PC-3 (cell line): ENCODE measurements at places on chromosomes 16 and 17.

- no peak for DNase-seq
These were observed 163.5 kb downstream of the SDK2 start for GRCh38 chr17:73480740-73481139.

DNA sequence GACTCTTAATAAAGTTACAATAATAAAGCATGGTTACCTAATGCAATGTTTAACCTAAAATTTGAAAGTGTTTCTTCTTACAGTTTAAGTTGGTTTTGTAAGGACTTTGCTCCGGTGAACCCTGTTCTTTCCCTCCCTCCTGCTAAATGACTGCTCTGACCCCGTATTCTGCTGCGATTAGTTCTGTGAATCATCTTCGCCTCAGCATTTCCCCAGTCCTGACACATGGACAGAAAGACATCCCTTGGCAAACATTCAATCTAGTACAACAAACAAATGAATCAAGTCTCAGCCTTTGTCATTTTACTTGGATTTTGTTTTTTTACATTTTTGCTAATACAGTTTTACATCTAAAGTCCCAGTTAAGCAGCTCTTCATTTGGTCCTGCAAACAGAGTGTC, 15.4 kb downstream of the KCNJ2 start:
- peak; percentile 88 for DNase-seq

GRCh38 chr17:43562679-43563599, 16.8 kb upstream of the ETV4 start:
- no peak for DNase-seq

GRCh38 chr17:40475234-40475908, 26.1 kb downstream of the TNS4 start:
- DNase-seq, result peak; percentile 7

DNA sequence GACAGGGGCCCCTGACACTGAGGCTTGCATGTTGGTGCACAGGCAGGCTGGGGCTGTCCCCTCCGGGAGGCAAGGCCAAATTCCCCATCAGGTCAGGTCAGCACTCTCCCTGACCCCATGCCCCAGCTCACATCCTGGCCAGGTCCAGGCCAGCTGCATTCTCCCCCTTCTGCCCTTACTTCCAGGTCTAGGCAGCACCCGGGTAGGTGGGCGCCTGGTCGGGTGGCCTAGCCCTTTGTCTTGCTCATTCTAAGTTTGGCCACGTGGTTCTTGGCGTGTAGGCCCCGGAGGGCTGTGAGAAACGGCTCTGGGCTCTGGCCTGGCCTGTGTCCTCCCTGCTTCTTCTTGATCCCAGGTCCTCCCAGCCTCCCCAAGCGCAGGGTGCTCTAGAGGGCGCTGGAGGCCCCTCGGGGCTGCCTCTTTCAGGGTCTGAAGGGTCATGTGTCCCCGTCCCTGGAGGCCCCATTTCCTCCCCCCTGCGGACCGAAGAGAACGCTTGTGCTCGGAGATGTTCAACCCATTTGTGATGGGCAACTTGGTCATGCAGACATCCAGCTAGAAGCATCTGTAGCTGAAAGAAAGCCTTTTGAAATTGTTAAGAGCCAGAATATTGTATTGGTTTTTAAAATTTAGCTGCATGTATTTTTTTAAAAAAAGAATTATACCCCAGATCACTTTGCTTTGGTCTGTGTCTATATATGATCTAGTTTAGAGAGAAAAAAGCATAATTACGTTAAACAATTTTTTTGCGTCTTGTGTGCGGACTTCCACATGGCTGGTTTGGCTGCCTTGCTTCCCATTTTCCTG, 6.7 kb downstream of the BAHCC1 start:
- peak; percentile 39 for DNase-seq

DNA sequence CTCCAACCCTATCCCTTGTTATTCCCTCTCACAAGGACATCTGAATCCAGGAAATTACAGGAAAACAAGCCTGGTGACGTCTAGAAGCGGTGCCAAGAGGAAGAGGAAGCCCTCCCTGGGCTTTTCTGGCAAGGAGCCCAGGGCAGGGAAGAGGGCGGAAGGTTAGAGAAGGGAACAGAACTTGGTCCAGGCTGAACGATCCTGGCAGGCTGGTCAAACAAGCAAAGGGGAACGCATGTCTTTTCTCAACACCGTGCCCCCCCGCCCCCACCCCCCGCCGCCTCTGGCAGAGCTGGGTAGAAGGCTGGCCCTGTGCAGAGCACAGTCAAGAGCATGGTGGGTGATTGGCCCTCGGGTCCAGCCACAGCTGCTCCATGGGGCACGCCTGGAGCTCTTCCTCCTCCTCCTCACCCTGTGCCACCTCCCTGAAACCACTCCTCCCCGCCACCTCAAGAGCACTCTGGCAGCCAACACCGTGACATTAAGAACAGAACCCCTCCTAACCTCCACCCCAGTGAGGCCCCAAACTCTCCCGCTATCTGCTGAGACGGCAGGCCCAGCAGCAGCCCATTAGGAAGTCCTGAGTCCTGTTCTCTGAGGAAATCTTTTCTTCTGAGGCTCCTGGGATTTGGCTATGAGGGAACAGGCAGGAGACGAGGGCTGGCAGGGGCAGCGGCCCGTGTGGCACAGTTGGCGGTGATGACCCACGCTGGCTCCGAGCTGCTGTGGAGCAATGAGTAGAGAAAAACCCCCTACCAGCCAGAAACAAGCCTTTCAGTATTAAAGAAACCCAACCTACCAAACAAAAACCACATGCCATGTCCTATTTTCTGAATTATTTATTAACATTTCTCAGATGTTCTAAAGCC, 7.3 kb downstream of the C16orf86 start:
- no peak for DNase-seq

GRCh38 chr17:46777943-46778915, 40.3 kb downstream of the WNT3 start:
- no peak for DNase-seq

DNA sequence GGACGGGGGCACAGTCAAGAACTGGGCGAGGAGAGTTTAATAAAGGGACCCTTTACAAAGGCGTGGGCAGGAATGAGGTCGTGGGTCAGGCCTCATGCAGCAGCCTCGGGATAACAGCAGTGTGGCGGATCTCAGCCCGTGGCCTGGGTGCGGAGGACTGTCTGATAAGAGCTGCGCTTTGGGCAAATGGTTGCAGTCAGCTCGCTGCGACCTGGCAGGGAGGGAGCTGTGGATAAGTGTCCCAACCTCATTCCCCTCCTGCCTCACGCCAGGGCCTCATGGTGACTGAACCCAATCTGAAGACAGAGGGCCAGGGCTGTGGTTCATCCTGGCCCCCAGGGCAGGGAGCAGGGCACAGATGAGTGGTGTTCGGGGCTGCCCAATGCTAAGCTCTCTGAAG, 13.6 kb downstream of the SMTNL2 start:
- no peak for DNase-seq

DNA sequence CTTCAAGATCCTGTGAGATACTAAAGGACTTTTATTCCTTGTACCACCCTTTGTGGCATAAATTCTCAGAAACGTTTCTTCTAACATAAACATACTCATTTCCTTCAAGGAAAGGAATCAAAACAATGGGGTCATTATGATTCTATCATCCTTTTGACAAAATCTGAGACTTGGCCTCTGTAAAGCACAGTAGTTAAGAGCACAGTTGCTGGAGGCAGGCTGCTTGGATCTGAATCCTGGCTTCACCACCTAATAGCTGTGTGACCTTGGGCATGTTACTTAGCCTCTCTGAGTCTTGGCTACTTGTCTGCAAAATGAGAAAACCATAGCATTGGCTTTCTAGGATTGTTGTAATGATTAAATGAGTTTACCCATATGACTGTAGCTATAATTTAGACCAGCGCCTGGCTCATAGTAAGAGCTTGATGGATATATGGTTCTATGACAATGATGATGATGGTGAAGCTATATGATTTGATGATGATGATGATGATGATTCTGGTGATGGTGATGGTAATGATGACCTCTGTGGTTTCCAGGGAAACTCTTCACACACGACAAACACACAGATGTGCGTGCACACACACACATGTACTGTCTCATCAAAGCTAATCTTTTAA, 6.1 kb upstream of the KRT31 start:
- no peak for DNase-seq

GRCh38 chr16:66905633-66906539, 12.8 kb downstream of the CDH16 start:
- DNase-seq, result no peak

DNA sequence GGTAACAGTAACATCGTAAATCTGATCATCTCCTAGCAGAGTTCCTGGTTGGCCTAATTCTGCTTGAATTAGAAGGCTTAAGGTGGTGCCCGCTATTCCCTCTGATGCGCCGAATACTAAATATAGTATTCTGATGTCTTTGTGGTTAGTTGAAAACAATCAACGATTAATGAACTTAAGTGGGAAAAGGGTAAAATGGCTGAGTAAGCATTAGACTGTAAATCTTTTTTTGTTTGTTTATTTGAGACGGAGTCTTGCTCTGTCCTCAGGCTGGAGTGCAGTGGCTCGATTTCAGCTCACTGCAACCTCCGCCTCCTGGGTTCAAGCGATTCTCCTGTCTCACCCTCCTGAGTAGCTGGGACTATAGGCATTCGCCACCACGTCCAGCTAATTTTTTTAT, 13.4 kb downstream of the OR2C1 start:
- DNase-seq, result no peak

- DNase-seq, result no peak
These were observed 98.1 kb upstream of the CDYL2 start for GRCh38 chr16:80902306-80903110.

GRCh38 chr16:15792563-15792971, 64.3 kb downstream of the MYH11 start:
- no peak for DNase-seq

GRCh38 chr17:28327031-28327607, 8.1 kb downstream of the TMEM97 start:
- peak; percentile 66 for DNase-seq

- DNase-seq, result peak; percentile 68
These were observed 17.6 kb downstream of the MAPK8IP3 start for GRCh38 chr16:1723450-1724147.

GRCh38 chr16:88669980-88670379, 7.1 kb upstream of the MVD start:
- no peak for DNase-seq

DNA sequence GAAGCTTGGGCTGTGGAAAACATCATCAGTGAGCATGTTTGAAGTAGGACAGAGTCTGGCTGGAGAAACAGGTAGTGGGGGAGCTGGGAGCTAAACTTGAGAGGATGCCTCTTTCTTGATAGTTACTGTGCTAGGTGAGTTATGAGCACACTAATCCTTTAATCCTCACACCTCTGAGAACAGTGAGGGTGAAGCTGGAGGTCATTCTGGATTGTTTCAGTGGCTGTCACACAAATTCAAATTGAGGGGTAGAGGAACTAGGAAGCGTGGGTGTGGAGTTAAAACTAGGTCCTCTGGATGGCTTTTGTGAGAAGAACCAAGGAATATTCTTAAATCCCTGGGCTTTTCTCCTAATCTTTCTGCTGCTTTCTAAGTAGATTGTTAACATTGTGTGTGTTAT, 3.3 kb downstream of the AKAP1 start:
- no peak for DNase-seq

DNA sequence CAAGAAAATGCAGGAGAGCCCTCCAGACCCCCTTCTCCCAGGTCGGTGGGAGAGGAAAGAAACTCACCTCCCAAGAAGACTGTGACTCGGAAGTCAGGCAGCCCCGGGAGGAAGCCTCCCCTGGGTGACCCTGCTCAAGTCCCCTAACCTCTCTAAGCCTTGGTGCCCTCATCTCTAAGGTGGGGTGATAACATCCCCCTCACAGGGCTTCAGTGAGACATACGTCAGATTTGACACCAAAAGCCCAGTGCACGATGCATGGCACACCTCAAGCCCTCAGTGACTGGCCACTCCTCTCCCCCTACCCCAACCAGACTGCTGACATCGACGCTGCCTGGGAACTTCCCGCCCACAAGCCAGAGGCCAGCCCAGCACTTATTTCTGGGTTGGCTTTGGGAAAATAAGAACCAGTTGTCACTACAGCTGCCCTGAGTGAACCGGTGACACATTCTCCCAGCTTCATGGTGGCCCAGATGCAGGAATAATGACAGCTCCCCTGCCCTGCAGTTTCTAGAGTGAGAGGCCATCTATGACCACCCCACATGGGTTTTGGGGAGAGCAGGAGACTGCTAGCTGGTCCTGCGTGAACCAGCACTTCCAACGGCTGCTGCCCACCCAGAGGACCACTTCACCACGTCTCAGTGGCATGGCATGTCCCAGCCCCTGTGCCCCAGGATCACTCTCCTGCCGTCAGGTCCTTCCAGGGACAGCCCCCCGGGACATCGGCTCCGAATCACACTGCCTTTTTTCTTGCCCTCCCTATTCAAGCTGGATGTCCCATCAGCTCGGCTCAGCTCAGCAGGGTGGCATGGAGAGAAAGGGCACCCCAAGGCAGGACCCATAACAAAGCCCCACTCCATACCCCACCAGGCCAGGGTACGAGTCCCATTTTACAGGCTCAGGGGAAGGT, 9.5 kb downstream of the KNOP1 start:
- DNase-seq, result no peak

DNA sequence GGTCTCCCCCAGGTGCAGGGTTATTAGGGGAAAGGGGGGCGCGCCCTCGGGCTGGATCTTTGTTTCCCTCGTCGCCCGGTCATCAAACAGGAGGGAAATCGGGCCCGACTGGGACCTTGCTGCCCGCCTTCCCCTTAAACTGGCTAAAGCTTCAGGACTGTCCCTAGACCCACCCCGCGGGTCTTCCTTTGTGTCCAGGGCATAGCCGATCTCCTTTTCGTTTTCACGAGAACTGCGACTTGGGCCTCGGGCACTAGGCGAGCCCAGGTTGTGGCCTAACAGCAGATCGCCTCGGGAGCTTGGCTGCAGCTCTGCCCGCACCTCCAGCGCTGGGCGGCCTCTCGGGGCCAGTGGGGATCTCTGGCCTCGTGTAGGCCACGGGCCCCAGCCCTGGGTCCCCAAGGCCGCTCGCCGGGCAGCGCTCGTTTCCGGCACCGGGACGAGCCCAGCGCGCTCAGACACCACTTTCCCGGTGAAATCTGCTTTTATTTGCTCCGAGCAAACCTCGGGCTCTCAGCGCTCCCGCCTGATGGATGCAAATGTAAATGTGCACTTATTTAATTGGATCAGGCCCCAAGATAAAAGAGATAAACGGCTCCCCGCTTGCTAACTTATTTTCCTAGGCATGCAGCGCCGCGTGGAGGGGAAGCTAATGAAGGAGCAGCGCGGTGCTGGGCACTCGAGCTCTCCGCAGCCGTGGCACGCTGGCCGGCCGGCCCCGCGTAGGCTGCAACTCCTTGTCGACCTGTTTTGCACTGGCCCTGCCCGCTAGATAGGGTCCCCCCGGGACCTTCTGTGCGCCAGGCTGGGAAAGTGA, 7.8 kb downstream of the IRX5 start:
- DNase-seq, result no peak

- DNase-seq, result peak; percentile 75
These were observed 102.6 kb upstream of the HS3ST3A1 start for GRCh38 chr17:13704333-13704732.

- no peak for DNase-seq
These were observed 115.8 kb upstream of the NOL11 start for GRCh38 chr17:67601897-67602296.

DNA sequence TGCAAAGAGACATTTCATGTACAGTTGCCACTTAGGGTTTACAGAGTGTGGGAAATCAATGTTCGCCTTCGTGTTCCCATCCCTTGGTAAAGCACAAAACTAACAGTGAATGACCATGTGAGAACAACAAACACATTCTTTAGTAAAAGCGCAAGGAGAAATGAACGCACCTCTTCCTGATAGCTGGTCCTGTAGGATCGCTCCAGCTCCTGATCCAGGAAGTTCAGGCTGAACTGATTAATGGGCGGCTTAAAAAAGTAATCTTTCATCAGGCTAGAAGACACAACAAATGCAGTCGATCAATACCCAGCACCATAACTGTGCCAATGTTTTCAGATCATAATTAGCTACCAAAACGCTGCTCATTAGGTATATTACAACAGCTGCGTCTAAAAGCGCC, 108.3 kb upstream of the CREBBP start:
- DNase-seq, result no peak
